ENCODE measurements at places on chromosomes 16 and 17.
A peak's percentile ranks its signal among the peaks of the same experiment; 100 is the strongest.

GRCh38 chr17:40457369-40457768 lies 14.1 kb downstream of the IGFBP4 start:
- DNase-seq: no peak

DNA sequence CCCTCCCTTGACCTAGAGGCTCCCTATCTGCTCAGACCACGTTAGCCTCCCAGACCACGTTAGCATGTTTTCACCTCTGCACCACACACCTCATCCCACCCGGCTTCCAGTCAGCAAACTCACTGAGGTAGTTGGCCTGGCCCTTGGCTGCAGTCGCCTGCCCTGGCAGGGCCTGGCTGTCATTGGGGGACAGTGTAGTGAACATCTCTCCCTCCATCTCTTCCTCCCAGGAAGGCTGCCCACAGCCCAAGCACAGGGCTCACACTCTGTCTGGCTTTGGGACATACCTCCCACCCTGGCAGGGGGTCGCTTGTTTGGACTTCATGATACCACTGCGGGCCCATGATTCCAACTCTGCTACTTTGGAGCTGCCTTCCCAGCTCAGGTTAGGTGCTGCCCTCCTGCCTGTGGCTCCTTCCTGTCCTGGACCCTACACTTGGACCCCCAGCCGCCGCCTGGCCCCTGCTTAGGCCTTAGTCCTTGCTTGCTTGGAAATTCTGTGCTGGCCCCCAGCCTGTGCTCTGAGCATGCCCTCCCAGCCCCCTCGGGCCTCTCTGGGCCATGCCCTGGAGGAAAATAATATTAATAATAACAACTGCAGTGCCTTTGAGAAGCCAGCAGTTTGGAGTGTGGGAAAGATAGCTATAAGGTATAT lies 167.7 kb downstream of the COPRS start:
- no peak for DNase-seq

- no peak for DNase-seq
These were observed 6.7 kb upstream of the UBE2O start for GRCh38 chr17:76459674-76460073.

DNA sequence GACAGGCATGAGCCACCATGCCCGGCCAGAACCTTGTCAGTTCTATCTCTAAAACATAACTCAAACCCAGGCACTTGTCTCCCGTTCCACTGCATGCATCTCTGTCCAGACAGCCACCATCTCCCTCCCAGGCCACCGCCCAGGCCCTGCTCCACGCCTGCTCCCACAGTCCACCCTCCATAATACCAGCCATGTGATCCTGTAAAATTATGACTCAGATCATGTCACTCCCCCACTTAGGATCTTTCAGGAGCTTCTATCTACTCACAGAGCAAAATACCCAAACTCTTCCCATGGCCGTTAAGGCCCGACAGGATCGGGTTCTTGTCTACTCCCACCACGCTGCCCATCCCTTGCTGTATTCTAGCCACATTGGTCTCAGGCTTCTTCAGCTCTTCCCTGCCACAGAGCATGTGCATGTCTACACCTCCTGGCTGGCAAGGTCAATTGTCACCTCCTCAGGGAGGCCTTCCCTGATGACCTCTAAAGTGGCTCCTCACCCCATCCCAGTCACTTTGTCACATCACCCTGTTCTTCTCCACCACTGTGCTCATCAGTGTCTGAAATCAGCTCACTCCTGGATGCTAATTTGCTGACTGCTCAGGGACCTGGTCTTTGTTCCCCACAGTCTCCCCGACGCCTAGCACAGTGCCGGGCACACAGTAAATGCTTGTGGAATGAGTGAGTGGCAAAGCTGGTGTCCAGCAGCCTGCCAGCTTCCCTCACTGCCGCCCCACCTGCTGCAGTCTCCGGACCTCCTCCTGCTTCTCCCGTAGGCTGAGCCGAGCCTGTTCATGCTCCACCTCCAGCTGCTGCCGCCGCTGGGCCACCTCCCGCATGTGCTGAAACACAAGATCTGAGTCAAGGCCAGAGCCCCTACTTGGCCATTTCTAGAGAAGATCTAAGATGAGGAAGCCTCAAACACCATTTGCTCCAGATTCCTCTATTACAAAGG lies 6.7 kb downstream of the TSPOAP1 start:
- no peak for DNase-seq

GRCh38 chr17:75603123-75603522 lies 15.5 kb downstream of the MYO15B start:
- DNase-seq: no peak

- DNase-seq: no peak
These were observed 11.2 kb downstream of the PIK3R5 start for GRCh38 chr17:8954339-8954738.

- no peak for DNase-seq
These were observed 347.5 kb upstream of the ASIC2 start for GRCh38 chr17:33640629-33641028.

GRCh38 chr17:79742589-79742918 lies 11.8 kb downstream of the ENPP7 start:
- no peak for DNase-seq

- peak; percentile 77 for DNase-seq
These were observed 56.4 kb downstream of the SLC6A2 start for GRCh38 chr16:55711959-55712876.

DNA sequence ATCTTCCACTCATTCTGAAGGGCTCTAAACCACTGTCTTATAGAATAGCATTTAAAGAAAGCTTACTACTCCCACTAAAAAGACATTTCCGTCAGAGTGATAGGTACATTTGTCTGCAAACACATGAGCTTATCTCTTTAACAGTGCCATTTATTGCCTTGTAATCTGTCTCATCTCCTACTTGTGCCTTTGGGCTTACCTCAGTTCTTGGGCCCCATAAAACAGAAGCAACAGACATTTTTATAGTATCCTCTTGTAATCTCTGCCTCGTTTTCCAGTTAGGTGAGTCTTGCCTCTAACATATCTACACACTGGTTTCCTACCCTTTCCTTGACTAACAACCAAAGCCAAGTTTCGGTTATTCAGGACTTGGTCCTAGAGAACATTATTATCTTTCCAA lies 681.4 kb upstream of the KIF2B start:
- DNase-seq: no peak

DNA sequence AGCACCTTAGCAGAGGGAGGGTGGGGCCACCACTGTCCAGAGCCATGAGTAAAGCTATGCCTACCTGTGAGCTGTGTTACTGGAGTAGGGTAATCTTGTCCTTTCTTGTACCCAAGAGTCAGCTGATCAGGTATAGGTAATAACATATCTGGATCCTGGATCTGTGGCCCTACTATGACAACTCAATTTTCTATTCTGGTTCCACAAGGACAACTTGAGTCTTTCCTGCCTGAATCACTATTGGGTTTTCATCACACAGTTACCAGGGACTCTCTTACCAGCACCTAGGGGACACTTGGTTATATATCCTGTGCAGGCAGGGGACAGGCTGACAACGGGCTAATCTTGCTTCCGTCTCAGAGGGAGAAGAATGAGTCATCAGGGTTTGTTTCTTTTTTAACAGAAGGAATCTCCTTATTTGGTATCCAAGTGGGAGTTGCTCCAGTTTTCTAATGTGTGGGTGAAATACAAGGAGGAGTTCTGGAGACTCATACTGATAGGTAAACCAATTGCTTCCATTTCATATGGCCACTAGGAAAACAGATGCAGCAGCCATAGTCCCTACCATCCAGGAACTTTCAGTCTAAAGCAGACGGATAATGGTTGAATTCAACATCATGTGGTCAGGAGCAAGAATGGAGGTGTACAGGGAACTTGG lies 6.8 kb downstream of the ZNF267 start:
- peak; percentile 61 for DNase-seq

DNA sequence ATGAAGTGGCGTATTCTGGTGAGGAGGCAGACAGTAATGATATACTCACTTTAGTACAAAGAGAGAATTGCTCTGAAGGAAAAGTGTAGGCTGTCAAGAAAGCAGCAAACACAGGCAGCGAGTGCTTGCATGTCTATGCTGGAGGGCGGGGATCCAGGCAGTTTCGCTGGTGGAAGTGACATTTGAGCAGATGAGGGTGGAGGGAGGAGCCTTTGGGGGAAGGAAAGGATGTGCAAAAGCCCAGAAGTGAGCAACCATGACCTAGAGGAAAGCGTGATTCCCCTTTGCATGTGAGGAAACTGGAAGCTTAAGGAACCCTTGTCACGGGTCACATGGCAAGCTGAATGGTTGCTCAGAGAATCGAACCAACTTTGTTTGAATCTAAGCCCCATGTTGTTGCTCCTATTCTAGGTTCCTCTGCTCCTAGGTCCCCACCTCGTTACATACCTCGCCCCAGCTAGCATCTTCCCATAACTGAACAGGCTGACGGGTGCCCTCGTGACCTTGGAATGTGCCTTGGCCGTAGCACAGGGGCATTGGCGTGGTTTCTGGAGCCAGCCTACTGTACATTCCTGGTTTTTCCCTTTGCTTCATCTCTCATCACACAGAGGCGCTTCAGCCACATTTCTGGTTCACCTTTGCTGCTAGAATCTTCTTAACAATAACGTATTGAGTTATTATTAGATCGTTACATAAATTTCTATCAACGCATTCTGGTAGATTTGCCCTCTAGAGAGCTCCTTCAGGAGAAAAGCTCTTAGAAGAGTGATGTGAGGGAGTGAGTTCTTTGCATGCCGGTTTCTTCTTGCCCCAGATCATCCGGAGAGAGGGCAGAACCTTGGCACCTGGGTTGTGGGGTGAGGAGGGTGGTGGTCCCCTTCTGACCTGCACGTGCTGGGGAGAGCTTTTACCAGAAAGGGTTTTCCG lies 191.8 kb downstream of the SNX29 start:
- DNase-seq: no peak

DNA sequence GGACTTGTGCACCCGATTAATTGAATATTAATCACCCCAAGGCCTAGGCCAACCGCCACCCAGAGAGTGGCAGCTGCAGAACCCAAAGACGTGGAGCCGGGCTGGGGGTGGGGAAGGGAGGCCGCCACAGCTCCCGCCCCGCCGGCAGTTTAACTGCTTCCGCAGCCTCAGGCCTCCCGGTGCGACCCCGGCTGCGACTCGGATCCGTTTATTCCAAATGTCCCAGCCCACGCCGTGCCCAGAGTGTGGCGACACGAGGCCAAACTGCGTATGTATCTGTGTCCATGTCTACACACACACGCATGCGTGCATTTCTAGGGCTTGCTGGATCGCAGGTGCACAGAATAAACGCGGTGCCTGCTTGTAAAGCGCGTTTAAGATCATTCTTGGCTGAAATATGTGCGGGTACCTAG lies 802 bp upstream of the TOB1 start:
- no peak for DNase-seq

DNA sequence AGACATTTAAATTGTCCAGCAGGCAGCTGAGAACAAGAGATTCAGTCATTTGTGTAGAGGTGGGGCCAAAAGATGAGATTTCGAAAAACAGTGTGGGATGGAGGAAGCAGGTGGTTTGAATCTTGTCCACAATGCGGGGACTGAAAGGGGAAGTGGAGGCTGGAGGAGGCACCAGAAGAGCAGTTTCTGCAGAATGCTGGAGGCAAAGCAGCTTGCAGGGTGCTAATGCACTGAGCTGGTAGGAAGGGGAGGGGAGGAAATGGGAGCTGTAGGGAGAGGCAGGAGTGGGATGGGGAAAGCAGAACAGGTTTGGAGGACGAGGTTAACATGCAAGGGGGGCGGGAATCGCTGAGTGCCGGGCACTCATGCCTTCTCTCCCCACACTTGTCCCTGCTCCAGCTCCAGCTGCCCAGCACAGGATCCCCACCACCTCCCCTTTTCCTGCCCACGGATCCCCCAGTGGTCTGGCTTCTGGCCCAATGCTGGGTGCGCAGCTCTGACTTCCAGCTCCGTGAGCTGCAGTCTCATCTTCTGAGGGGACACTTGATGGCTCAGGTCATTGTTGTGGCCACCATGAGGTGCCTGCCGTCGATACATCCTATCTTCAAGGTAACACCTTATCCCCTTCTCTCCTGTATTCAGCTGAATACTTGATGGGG lies 9.4 kb downstream of the C17orf100 start:
- DNase-seq: no peak

DNA sequence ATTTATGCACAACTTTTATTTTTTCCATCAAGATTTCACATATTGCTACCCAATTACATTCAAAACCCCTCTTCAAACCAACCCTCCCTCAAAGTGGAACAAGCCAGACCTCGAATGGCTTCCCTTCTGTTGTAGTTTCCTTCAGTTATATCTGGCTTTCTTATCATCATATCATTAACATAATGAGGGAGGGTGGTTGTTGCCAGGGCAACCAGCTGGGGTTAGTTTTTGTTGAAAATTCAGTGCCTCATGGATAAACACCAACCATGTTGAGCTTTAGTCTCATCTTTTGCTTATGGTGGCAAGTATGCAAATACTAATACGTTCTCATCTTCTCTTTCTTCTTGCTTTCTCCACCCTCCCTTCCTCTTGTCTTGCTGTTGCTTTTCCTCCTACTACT lies 359.7 kb downstream of the CDH11 start:
- no peak for DNase-seq

DNA sequence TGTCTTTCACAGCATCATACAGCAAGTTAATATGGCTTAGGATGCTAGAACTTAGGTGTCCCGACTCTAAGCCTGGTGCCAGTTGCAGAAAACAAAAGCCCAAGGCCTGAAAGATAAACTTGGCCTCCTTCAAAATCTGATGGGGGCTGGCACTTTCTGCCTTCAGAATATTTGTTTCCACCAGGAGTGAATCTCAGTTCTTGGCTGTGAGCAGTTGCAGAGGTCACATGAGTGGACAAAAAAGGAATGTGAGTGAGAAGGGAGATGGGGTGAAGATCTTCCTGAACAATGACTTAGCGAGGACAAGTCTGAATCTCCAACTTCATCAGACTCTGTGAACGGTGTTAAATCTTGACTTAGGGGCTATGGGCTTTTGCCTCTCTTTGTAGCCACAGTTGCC lies 46.6 kb downstream of the HOXB1 start:
- no peak for DNase-seq

GRCh38 chr16:49529411-49530045 lies 155.9 kb downstream of the C16orf78 start:
- no peak for DNase-seq

DNA sequence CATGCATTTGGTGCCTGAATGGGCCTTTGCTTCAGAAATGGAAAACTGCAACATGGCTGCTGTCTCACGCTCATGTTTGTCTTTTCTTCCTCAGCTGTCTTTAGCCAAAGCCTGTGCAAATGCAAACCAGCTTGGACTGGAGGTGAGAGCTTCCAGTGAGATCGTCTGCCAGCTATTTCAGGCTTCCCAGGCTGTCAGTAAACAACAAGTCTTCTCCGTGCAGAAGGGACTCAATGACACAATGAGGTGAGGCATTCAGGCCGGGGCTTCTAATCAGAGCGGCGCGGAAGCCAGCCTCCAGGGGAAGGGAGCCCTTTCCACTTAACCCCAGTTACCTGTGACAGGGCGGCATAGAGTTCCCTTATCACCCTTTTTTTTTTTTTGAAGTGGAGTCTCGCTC lies 14.3 kb downstream of the CCNF start:
- no peak for DNase-seq

GRCh38 chr16:52498328-52499059 lies 48.4 kb downstream of the TOX3 start:
- no peak for DNase-seq

DNA sequence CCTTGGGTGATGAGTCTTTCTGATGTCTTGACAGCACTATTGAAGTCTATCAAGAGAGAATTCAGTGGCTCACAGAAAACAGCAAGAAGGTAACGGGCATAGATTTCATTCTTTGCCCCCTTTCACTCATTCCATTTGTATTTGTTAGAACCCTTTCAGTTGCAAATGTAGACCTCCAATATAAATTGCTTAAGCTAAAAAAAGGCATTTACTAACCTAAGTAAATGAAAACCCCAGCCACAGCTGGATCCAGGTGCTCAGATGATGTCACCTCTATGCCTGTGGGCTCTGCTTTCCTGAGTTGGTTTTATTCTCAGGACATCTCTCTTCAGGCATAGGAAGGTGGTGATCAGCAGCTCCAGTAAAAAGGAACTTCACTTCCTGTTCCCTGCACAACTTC lies 11.1 kb downstream of the VWA3A start:
- DNase-seq: no peak

- DNase-seq: no peak
These were observed 54.9 kb upstream of the CHMP6 start for GRCh38 chr17:80936723-80937122.
